ENCODE measurements at places on chromosomes 3 and 15. TPM values are rescaled to one million over a fixed set of nuclear protein-coding genes. Genes with fewer than 3 reads are reported as not detected.

- peak; percentile 40 for DNase-seq
These were observed 27.9 kb downstream of the EHD4 start for GRCh38 chr15:41944313-41944940.

DNA sequence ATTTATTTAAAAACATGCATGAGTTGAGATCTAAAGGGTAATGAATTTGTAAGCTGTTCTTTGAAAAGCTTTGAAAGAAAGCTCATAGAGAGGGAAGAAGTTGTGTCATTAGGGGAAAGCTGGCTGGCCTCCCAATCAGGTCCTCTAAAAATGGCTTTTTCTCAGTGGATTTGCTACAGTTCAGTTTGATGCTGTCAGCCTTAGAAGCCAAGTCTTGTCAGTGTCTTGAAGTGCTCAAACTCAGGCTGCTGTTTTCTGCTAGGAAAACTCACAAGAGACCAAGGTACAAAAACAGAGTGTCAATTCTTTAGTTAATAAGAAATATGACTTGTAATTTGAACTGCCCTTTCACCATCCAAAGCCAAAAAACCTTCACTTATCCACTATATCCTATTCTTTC is 243.8 kb downstream of the OTOL1 start:
- DNase-seq = no peak

DNA sequence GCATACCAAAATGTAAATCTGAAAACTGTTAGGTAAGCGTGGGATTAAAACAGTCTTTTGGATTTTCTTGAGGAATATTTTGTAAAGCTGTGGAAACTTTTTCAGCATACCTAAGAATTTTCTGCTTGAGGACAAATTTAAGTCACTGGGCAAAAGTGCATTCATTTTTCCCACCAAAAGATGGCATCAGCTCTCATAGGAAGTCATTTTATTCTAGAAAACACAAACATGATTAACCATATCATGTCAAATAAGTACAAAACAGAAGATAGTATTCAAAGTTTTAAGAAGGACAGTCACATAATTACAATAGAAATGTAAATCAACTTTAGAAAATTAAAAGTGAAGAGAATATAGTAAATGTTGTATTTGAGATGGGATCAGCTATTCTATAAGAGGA is 63.5 kb downstream of the SLC49A4 start:
- no peak for DNase-seq

IL17RE gene
- total RNA-seq = 11.9 TPM

DNA sequence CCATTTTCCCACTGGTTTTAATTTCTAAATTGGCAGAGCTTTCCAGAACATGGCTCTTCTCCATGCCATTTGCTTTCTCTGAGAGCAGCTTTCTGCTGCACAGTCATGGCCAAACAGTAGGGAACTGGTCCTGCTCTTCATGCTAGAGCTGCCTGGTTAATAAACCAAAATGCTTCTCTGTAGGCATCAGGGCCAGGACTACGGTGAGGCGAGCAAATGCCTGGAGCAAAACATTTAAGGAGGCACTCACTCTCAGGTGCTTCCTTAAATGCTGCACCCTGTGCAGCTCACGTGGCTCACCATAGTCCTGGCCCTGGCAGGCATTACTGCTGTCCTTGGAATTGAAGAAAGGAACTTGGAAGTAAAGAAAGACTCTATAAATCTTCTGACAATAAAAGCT is 48.5 kb upstream of the PPP2R3A start:
- DNase-seq = no peak

NCK1 gene
- 42.0 TPM for total RNA-seq

- peak; percentile 32 for DNase-seq
These were observed 24.2 kb upstream of the SLC41A3 start for GRCh38 chr3:126107957-126108675.

GRCh38 chr3:3353153-3353552 is 173.7 kb upstream of the CRBN start:
- no peak for DNase-seq

Measured in ureter (tissue), 1 donor.